ENCODE measurements at places on chromosomes 12 and 14.

- DNase-seq = no peak
These were observed 14.0 kb upstream of the TBPL2 start for GRCh38 chr14:55454264-55455002.

DNA sequence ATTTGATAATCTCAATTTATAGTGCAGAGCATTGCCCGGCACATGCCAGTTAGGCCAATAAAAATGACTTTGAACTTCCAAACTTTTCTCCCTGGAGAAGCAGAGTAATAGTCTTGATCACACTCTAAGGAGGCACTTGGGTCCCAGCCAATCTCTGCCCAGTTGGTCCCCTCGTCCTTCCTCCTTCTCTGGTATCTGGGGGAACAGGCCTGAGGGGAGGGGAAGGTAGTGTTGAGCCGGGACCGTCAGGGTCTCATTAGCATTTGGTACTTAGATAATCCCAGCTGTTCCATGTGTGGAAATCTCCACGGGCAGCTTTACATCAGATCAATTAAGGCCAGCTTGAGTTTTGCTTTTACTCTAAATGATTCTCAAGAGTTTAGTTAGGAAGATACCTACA lies 70.1 kb downstream of the ZNF641 start:
- DNase-seq = no peak

DNA sequence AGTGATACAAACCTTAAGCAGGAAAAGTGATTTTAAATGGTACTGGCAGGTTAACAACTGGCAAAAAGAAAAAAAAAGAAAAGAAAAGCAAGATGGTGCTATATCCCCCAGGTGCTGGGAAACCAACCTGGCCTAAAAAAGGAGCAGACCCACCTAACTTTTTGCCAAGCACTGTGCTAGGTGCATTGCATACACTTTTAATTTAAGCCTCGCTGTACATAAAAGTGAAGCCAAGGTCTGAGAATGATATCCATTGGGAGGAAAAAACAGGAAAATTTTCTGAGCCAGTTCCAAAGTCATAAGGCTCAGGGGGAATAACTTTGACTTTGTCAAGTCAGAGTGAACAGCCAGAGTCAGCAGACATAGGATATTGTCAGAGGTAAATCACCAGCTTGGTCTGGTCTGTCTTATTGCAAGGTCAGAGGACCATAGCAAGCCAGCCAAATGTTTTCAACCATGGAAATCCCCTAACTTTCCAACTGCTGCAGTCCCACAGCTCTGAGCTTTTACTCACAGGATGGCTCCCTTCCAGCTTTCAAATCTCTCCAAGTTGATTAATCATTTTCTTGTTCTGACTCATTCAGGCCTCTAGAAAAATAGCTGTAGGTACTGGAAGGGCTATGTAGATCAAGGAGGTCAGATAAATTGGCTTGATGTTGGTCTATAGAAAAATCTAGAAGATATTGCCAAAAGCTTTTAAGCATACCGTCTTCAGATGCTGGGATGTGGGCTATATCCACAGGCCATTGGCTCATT lies 412.9 kb downstream of the RAD51B start:
- DNase-seq = no peak

GRCh38 chr14:98598576-98598975 lies 673.4 kb downstream of the BCL11B start:
- no peak for DNase-seq

DNA sequence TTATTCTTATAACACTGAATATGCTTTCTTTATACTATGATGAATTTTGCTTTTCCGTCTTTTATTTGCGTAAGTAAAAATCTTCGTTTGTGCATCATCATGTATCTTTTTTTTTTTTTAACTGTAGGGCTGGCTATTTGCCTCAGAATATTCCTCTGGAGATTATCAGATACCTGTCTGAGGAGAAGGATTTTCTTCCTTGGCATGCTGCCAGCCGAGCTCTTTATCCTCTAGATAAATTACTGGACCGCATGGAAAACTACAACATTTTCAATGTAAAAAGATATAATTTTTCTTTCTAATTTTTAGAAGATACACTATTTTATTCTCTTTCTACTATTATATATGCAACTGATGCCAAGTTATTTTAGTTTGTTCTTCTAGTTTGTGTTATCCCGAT lies 346.6 kb downstream of the TRHDE start:
- no peak for DNase-seq

GRCh38 chr12:120939523-120939922 lies 35.4 kb upstream of the SPPL3 start:
- no peak for DNase-seq

DNA sequence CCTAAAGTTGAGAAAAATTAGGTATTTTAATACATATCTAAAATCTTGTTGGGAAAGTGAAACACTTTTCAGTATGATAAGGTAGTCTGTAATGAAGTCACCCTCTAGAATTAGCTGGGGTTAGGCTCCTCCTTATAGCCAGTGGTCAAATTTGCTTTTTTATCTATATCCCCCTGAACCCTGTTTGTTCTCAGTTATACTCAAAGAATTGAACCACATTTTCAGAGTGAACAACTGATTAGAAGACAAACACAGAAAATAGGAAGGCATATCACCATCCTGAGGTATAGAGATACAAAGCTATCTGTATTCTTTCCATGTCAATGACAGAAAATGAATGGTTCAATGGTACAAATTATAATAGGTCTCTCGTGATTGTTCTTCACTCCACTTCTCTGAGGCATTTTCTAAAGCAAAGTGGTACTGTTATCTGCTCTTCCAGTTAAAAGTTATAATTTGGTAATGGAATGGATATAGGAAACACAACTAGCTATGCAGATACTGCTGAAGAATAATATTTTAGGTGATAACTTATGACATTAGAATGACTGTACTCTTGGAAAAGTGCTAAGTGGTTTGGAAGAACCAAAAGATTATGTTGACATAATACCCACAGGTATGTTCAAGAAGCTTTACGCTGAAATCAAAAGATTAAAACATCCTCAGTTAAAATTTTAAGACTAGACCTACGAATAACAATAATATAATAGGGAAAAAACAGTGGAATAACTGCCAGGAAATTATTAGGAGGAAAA lies 27.6 kb downstream of the WASHC3 start:
- no peak for DNase-seq

- no peak for DNase-seq
These were observed 273.6 kb upstream of the BTG1 start for GRCh38 chr12:92419201-92419600.

GRCh38 chr12:39502726-39503125 lies 59.8 kb upstream of the KIF21A start:
- DNase-seq = no peak

GRCh38 chr12:120798696-120799095 lies 73.1 kb downstream of the ACADS start:
- no peak for DNase-seq

- DNase-seq = no peak
These were observed at the start of gene ANO2 for GRCh38 chr12:5945071-5946008. Gene ANO2, minus strand, starts transcription at chr12:5945259. Its CDS starts 42 bp downstream, at chr12:5945217.

GRCh38 chr14:89342049-89342448 lies 75.0 kb downstream of the FOXN3 start:
- no peak for DNase-seq

- DNase-seq = no peak
These were observed 98.9 kb downstream of the ARID2 start for GRCh38 chr12:45828402-45828801.

Measured in activated naive CD4-positive, alpha-beta T cell (primary cell).